ENCODE measurements at places on chromosomes 6 and 20.

DNA sequence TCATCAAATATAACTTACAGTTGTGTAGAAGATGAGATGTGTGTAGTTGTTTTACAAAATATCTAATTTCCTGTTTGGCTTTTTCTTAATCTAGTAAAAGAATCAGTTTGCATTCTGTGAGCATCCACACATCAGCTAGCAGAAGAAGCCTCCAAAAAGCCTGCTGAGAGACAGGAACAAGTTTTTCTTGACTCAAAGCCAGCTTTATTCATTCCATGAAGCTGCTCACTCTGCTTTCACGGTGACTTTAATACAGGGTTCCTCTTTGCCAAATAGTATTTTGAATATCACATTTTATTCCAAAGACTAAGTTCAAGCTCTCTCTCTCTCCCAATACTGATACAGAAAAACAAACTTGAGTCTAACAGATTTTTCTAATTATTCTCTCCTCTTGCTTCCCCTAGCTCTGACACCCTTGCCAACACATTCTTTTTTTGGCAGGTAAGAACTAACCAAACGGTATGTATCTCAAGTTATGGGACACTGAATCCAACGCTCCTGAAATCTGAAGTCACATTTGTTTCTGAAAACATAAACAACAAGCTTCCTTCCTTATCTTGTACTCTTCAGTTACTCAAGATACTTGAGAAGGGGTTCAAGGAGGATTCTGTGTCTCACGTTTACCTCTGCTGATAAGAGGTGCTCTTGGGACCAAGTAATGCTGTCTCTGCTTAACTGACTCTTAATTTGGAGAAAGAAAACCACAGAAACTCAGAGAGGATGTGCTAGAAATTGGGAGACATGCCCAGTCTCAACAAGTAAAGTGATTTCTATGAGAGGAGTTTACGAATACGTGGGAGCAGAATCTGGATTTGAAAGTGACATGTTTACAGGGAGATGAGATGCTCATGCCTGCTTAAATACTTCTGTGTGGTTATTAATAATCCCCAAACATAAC lies 184.2 kb upstream of the SPTLC3 start:
- no peak for DNase-seq

GRCh38 chr6:148619891-148620290 lies 126.9 kb upstream of the UST start:
- no peak for DNase-seq

GRCh38 chr6:23137611-23138010 lies 568.2 kb downstream of the HDGFL1 start:
- DNase-seq = no peak

DNA sequence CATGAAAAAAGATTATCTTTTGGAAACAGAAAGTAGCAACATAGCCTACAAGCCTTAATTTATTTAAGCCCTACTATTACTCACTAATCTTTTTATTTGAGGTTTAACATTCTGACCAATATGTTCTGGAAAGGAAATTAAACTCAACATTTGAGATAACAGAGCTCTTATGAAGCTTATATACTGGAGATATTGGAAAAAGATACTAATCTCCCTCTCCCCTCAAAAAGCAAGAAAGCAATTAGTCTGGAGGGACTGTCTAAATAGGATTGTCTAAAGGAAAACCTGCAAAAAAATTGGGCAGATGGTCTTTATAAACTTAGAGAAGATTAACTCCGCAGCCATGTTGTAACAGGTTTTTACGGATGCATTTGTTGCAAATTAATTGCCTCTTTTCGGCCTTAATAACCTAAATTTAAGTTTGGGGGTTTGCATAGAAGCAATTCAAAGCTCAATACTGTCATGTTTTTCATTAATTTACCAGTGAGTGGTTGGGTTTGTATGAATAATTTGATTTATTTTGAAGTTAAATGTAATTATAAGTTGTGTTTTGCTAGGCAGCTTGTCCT lies 79.1 kb downstream of the SHLD1 start:
- DNase-seq = no peak
